ENCODE measurements at places on chromosomes 7 and 10.
A peak's percentile ranks its signal among the peaks of the same experiment; 100 is the strongest.

DNA sequence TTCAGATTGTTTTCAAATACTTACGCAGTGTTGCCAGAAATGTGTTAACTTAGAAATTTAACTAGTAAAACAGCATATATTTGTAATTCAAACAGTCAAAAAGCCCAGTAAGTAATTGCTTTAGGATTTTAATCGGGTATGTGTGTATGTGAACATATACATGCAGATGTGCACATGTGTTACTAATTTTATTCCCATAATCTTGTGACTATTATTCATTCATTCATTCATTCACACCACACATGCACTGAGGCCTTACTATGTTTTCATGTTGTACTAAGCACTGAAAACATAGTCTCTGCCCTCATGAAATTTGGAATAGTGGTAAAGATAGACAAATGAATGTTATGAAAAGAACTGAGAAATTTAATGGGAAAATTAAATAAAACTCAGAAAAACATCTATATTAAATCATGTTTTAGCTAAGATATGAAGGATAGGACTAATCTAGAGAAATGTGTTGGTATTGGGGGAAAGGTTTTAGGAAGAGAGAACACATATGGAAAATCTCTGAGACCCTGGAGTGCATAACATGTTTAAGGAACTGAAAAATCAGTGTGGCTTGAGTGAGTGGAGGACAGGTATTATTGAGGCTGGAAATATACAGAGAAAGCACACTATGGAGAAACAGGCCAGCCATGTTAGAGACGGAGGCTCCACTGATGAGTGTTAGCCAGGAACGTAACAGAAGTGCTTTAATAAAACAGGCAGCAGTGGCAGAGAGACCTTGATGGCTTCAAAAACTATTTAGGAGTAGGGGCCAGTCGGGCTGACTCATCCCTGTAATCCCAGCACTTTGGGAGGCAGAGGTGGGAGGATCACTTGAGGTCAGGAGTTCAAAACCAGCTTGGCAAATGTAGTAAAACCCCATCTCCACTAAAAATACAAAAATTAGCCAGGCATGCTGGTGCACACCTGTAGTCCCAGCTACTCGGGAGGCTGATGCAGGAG is 80.3 kb downstream of the HDAC9 start:
- no peak for DNase-seq

- DNase-seq = no peak
Observed at GRCh38 chr7:107386548-107387102, 83.2 kb upstream of the GPR22 start.

- DNase-seq = peak; percentile 69
Observed at GRCh38 chr10:93818086-93818485, 60.4 kb downstream of the LGI1 start.

GRCh38 chr10:119461923-119462322 is 80.6 kb downstream of the RGS10 start:
- DNase-seq = no peak

- DNase-seq = no peak
Observed at GRCh38 chr10:102421507-102421756, 796 bp downstream of the FBXL15 start.

- peak; percentile 42 for DNase-seq
Observed at GRCh38 chr7:144908943-144909556, 73.2 kb upstream of the TPK1 start.

DNA sequence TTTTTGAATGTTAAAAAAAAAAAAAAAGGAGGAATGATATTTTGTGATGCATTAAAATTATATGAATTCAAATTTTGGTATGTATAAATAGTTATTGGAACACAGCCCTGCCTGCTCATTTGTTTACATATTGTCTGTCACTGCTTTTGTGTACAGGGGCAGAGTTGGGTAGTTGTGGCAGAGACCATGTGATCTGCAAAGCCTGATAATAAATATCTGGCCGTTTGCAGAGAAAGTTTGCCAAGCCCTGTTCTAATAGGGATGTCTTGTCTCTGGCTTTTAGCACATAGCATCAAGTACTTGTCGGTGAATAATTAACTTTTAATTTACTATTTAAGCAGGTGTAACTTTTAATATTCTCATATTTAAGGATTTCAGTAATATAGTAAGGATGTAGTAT is 19.8 kb downstream of the TSPAN13 start:
- no peak for DNase-seq

- peak; percentile 73 for DNase-seq
Observed at GRCh38 chr7:131546583-131547141, 9.8 kb downstream of the PODXL start.

DNA sequence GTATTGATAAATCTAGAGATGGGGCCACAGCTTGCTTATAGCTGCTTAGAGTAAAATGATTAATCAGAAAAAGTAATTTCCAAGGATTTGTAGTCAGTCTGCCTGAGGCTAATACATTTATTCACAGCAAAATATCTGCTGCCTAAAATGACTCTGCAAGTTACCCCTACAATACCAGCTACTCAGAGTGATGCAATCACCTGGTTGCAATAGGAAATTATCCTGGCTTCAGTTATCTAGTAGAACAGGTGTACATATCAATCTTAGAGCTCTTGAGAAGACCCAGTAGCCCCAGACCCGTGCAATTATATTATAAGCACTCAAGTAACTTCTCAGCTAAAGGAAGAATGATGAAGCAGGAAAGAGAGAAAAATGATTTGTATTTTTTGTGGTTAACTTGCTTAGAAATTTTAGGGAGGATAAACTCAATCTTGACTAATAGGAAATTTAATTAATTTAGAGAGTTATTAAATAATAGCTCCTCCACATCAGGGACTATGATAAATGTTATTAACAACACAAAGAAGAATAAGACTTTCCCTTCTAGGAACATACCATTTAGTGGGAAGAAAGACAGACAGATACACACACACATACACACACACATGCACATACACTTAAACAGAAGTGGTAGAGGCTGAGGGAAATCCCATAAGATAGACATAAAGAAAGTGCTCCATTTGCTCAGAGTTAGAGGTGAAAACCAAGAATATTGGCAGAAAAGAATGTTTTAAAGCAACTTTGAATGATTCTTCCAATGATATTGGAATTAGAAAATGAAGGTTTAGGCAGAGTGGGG is 140.4 kb upstream of the PRSS1 start:
- DNase-seq = no peak

- DNase-seq = no peak
Observed at GRCh38 chr7:37432281-37432920, 16.3 kb downstream of the ELMO1 start.

- no peak for DNase-seq
Observed at GRCh38 chr10:20630092-20630643, 266.9 kb downstream of the NEBL start.

DNA sequence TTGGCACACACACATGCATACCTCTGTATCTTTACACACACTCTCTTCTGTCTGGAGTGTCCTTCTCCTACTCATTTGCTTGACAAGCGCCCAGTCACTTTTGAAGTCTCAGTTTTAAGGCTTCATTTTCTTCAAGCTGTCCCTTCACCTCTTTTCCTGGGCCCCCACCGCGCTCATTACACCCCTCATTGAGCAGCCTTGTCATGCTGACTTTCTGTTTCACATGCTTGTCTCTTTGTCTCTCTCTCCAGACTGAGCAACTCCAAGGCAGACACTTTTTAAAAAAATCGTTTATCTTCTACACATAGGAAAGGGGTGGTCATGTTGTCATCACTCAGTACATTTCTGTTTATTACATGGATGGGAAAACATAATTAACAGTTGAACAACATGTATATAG is 225.2 kb upstream of the FZD1 start:
- DNase-seq = no peak

- no peak for DNase-seq
Observed at GRCh38 chr10:34177445-34177844, 637.7 kb downstream of the PARD3 start.

- DNase-seq = no peak
Observed at GRCh38 chr10:24652381-24652957, 71.2 kb downstream of the ARHGAP21 start.

DNA sequence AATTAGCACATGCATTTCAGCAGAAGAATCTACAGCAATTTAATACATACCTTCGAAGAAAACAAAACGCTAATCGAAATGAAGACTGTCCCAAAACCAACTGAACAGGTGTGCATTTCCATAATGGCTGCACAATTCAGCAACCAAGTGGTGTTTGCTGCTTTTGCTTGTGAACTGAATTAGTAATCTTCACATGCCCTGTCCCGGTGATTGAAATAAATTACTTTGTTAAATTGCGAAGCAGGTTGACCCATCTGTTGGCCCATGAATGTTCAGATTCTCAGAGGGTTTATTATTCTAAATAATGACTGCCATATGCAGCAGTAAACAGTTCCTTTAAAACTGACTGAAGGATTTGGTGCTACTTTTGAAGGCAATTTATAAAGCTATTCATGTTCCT is 445.2 kb upstream of the NFE2L3 start:
- no peak for DNase-seq

GRCh38 chr10:52729271-52730104 is 43.1 kb downstream of the MBL2 start:
- DNase-seq = peak; percentile 53

- DNase-seq = no peak
Observed at GRCh38 chr7:34081935-34082334, 176.6 kb downstream of the BMPER start.

DNA sequence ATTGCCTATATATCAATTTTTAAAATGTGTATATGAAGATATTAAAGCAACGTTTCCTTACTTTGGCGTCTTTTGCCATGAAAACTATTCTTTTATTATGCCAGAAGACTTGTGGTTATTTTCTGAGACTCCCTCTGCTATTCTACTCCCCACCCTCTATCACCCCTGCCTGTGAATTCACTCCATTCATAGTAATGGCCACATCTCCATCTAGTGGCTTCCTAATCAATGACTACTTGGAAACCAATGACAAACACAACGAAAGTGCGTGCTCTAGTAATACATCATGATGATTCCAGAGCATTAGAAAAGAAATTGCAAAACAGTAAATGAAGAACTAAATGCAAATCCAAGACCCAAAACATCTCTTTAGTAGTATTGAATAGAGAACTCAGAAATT is 186.7 kb upstream of the HGF start:
- DNase-seq = peak; percentile 59

GRCh38 chr10:85315657-85316056 is 987.3 kb downstream of the CCSER2 start:
- DNase-seq = no peak

GRCh38 chr10:62148155-62148554 is 120.5 kb downstream of the RTKN2 start:
- no peak for DNase-seq

- peak; percentile 55 for DNase-seq
Observed at GRCh38 chr7:23298141-23298881, 828 bp upstream of the MALSU1 start.

- DNase-seq = no peak
Observed at GRCh38 chr7:28536259-28536658, 123.9 kb downstream of the CREB5 start.

GRCh38 chr7:100376066-100376465 is 2.8 kb downstream of the PILRA start:
- DNase-seq = no peak

DNA sequence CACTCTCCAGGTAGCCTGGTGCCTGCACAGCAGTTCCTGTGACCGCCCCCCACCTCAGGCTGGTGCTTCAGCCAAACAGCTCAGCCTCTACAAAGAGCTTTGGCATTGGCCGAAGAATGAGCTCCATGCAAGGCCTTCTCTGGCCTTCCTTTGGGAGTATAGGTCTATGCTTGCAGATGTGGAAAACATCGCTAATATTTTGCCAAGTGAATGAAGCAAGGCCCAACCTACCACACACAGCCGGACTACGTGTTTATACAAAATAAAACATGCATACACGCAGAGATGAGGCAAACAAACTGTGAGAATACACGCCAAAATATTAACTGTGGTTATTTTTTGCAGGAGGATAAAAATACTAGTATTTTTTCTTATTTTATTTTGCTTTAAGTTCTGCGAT is 416.2 kb upstream of the C7orf33 start:
- DNase-seq = no peak

DNA sequence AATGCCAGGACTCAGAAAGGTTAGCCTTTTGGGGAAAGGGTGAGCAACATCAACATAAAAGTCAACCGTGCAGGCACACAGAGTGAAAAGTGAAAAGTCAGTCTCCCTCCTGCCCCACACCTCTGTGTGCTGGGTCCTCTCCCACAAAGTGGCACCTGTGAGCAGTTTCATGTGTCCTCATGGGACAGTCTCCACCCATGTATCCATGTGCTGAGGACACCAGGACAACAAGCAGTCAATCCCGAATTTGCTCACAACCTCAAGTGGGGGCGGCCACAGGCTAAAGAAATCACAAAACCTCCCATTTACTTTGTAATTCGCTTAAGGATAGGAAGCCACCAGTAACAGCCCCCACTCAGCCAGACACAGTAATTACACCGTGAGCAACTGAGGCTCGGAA is 97.4 kb downstream of the ARHGAP22 start:
- no peak for DNase-seq

DNA sequence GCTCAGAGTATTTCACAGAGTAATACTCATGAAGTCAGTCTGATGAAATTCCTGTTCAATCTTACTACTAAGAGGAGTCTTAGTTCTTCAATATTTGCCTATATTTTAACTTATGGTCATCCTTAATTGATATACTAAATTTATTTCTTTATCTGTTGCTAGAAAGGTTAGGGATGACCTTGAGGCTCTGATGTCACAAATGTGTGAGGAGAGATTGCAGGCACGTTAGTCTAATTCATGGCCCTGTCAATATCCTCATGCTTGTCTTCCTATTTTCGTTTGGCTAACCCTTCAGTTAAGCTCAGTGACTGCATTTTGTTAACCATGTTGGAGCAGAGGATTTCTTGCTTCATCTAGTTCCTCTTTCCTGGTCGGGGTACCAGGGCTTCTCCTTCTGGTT is 704.7 kb upstream of the COBL start:
- no peak for DNase-seq

GRCh38 chr10:90887555-90887954 is 15.8 kb downstream of the RPP30 start:
- DNase-seq = no peak

GRCh38 chr10:327889-328852 is 192.9 kb downstream of the ZMYND11 start:
- no peak for DNase-seq

DNA sequence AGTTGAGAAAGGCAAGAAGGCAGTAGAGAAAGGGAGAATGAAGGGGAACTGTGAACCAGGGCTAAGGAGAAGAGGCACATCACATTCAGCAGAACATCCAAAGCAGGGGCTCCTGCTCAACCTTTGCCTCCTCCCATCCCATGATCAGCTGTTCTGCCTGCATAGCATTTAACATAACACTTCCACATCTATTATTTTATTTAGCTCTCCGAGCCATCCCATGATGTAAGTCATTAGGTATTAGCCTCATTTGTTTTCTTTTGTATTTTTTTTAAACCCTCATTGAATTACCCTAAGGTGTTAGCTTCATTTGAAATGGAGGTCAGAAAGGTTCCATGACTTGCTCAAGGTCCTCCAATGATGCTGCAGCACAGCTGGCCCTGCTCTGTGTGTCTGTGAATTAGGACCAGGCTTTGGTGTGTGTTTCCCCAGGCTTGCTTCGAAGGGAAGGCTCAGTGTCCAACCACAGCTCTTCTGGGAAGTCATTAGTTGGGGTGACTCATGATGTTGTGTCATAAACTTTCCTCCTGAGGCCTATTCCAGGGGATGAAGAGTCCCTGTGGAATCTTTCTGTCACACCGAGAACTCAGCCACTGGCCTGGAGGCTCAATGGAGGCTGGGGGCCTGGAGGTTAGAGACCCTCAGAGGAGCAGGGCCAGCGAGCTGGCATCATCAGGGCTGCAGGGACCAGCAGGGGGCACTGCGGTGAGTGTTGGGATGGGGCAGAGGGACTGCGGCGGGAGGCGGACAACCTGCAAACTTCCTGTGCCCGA is 16.5 kb downstream of the NPFFR1 start:
- no peak for DNase-seq

All from NCI-H69 (cell line).